ENCODE measurements at places on chromosomes 2 and 18. TPM values are rescaled to one million over a fixed set of nuclear protein-coding genes. Genes with fewer than 3 reads are reported as not detected.

DNA sequence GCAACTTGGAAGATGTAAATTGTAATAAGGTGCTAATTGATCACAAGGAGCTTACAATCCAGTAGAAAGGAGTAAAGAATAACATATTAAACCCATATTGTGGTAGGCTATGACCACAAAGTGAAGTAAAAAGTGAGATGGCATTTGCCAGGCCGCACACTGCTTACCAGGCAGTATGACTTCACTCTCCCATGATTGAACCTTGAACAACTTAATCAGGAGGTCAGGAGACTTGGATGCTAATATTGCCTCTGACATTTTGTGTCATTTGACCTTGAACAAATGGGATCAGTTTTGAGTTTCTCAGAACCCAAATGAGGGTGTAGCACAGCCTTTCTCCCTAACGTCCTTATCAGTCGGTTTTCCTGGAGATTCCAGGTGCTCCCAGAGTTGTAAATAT, 44.0 kb downstream of the SLC9A2 start:
- H3K4me1 ChIP-seq: no peaks in the 10 kb centered on the region
- no peak for DNase-seq
- H3K27me3 ChIP-seq: peaks cover 8% of the 10 kb centered on the region
- H3K4me3 ChIP-seq: no peak overlapping the region

GRCh38 chr2:8629402-8629801, 52.5 kb upstream of the ID2 start:
- no peak overlapping the region for H3K27ac ChIP-seq
- H3K4me1 ChIP-seq: peaks cover 18% of the 10 kb centered on the region
- no peaks in the 10 kb centered on the region for H3K36me3 ChIP-seq
- no peak overlapping the region for H3K4me3 ChIP-seq
- no peaks in the 10 kb centered on the region for H3K27me3 ChIP-seq
- DNase-seq: no peak

IL18R1 gene
- not detected for total RNA-seq

GRCh38 chr2:106797494-106797893, 88.5 kb downstream of the ST6GAL2 start:
- H3K4me3 ChIP-seq: no peak overlapping the region
- no peaks in the 10 kb centered on the region for H3K4me1 ChIP-seq
- no peaks in the 10 kb centered on the region for H3K36me3 ChIP-seq
- DNase-seq: no peak
- no peaks in the 10 kb centered on the region for H3K27me3 ChIP-seq
- no peak overlapping the region for H3K27ac ChIP-seq

DNA sequence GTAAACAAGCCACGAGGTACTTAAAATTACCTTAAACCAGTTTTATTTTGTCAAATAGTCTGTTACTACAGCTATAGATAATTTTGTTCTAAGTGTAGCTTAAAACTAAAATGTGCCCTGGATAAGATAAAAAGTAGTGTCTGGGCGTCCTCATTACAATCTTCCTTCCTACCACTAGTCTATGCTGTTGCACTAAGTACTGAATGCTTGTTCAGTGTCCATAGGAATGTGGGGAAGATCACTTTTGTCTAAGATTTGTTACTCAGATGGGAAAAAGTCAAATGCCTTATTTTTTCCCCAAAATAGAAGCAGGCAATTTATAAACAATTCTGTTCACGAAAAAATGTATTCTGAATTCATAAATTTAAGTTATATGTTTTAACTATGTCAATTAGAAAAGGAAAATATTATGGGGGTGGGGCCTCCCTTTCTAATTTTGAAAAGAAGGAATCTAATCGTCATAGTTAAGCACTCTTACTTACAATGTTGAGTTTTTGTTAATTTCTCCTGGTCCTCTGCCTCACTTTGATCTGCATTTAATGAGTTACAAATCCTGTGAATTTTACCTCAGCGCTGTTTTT, 140.4 kb upstream of the VRK2 start:
- H3K4me1 ChIP-seq: peaks cover 6% of the 10 kb centered on the region
- DNase-seq: peak; percentile 68
- H3K27ac ChIP-seq: no peak overlapping the region
- no peak overlapping the region for H3K4me3 ChIP-seq
- no peaks in the 10 kb centered on the region for H3K27me3 ChIP-seq
- H3K36me3 ChIP-seq: no peaks in the 10 kb centered on the region

- no peak for DNase-seq
- no peaks in the 10 kb centered on the region for H3K36me3 ChIP-seq
- H3K27ac ChIP-seq: no peak overlapping the region
- no peak overlapping the region for H3K4me3 ChIP-seq
- H3K4me1 ChIP-seq: peaks cover 10% of the 10 kb centered on the region
- no peaks in the 10 kb centered on the region for H3K27me3 ChIP-seq
These were observed 13.3 kb downstream of the RELCH start for GRCh38 chr18:62200121-62200914.

SERPINB2 gene
- total RNA-seq: 76.9 TPM

UGT1A4 gene
- total RNA-seq: not detected

DNA sequence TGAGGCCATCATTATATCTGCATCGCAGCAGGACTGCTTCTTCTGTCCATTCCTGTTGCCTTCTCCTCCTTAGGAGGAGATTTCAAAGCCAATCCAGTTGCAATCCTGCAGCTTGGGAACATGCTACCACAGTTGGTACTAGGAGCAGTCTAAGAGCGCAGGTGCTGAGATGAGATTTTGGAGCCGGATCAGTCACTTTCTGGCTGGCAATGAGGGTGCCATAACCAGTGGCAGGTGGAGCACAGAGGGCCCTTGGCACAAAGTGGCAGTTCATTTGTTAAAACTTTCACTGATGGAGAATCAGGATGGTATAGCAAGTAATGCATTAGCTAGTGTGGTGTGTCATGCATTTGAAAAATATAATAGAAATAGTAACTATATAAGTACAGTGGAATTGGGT, 173.7 kb upstream of the ATP5MC3 start:
- no peak for DNase-seq
- H3K4me1 ChIP-seq: no peaks in the 10 kb centered on the region
- 0 out of 2 replicates have a peak, but pooled peaks cover 4% of the 10 kb centered on the region for H3K27me3 ChIP-seq
- no peak overlapping the region for H3K4me3 ChIP-seq

- H3K4me3 ChIP-seq: no peak overlapping the region
- H3K4me1 ChIP-seq: peaks cover 7% of the 10 kb centered on the region
- peaks cover 20% of the 10 kb centered on the region for H3K27me3 ChIP-seq
- DNase-seq: no peak
- no peaks in the 10 kb centered on the region for H3K36me3 ChIP-seq
These were observed 281.2 kb upstream of the PARD3B start for GRCh38 chr2:204264085-204264553.

DNA sequence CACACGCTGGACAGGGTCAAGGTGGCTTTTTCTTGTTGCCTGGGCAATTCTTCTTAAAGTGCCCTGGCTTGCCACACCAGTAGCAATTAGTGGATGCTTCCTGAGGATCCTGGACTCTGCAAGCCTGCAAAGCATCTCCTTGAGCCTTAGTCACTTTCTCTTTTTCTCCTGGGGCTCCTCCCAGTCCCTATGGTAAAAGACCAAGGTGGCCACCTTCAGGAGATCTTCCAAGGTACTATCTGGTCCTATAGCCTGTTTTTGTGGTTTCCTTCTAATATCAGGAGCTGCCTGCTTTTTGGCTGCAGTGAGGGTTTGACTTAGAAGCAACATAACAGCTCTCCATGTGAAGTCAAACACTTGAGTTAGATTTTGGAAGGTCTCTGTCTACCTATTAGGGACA, 33.3 kb upstream of the GMCL1 start:
- DNase-seq: no peak
- no peak overlapping the region for H3K4me3 ChIP-seq
- H3K27me3 ChIP-seq: no peaks in the 10 kb centered on the region

FAM237A gene
- not detected for total RNA-seq

GRCh38 chr18:3832025-3832638, 382.2 kb downstream of the TGIF1 start:
- H3K36me3 ChIP-seq: no peaks in the 10 kb centered on the region
- H3K4me3 ChIP-seq: no peak overlapping the region
- H3K27ac ChIP-seq: no peak overlapping the region
- DNase-seq: no peak

DNA sequence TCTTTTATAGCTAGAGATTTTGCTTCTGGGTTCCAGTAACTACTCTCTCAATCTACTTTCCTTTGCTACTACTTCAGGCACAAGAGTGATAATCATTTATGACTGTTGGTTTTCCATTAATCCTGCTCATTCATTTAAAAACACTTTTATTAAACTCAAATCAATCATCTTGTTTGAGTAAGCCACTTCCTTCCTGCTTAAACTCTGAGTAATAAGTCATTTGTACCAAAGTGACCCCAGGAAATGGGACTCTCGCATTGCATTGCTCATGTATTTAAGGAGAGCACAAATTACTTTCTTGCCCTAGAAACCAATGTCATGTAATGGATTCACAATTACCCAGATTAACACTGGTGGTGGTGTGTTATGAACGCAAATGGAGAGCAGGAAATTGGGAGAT, 270.7 kb upstream of the HNMT start:
- DNase-seq: no peak
- no peaks in the 10 kb centered on the region for H3K36me3 ChIP-seq
- H3K27ac ChIP-seq: no peak overlapping the region
- no peaks in the 10 kb centered on the region for H3K4me1 ChIP-seq

DNA sequence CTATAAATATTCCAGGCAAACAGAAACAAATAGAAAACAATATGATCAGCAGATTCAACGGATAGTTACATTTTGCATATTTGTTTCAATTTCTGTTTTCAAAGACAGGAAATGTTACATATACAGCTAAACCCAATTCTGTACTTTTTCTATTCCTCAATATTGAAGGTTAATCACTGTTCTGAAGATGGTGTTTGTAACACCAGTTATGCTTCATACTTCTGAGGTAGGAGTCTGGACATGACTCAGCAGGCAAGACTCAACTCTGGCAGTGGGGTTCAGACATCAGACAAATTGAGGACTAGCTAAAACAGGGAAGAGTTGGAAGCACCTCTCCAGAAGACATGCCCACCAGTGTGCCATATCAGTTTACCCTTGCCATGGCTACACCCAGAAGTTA, 16.6 kb downstream of the SERPINB13 start:
- peak; percentile 53 for DNase-seq
- no peaks in the 10 kb centered on the region for H3K36me3 ChIP-seq
- H3K27me3 ChIP-seq: no peaks in the 10 kb centered on the region
- H3K27ac ChIP-seq: peak overlapping the region; percentile 71

GRCh38 chr2:241673189-241673663, 13.4 kb downstream of the DTYMK start:
- no peaks in the 10 kb centered on the region for H3K4me1 ChIP-seq
- no peak for DNase-seq
- no peaks in the 10 kb centered on the region for H3K27me3 ChIP-seq
- no peaks in the 10 kb centered on the region for H3K36me3 ChIP-seq

GRCh38 chr2:108535357-108535631, 1.0 kb downstream of the LIMS1 start:
- DNase-seq: no peak
- H3K4me3 ChIP-seq: peak overlapping the region; percentile 98

ADD2 gene
- total RNA-seq: not detected
